ENCODE measurements at places on chromosomes 16 and 17.

- peak; percentile 61 for DNase-seq
Observed at GRCh38 chr17:73824321-73824720, 180.1 kb upstream of the SDK2 start.

DNA sequence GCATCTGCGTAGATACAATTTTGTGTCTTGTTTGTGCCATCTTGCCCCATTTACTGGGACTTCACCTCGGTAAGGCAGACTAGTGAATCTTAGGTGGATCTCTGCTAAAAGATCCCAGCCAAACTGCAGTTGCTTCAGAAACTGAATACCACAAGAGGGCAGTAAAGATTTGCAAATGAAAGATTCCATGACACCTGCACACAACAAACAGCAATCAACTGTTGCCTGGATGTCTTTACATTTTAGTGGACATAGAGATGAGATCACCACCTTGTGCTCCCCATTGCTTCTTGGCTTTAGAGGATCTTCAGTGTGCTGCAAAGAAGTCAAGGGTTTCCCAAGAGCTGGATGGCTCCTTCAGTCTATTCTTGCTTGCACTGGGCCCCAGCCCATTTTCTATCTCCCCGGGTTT lies 119.2 kb upstream of the CACNG5 start:
- DNase-seq: no peak

- DNase-seq: no peak
Observed at GRCh38 chr16:68519225-68519745, 19.8 kb upstream of the ZFP90 start.

GRCh38 chr16:12386192-12386591 lies 409.7 kb downstream of the SNX29 start:
- no peak for DNase-seq

DNA sequence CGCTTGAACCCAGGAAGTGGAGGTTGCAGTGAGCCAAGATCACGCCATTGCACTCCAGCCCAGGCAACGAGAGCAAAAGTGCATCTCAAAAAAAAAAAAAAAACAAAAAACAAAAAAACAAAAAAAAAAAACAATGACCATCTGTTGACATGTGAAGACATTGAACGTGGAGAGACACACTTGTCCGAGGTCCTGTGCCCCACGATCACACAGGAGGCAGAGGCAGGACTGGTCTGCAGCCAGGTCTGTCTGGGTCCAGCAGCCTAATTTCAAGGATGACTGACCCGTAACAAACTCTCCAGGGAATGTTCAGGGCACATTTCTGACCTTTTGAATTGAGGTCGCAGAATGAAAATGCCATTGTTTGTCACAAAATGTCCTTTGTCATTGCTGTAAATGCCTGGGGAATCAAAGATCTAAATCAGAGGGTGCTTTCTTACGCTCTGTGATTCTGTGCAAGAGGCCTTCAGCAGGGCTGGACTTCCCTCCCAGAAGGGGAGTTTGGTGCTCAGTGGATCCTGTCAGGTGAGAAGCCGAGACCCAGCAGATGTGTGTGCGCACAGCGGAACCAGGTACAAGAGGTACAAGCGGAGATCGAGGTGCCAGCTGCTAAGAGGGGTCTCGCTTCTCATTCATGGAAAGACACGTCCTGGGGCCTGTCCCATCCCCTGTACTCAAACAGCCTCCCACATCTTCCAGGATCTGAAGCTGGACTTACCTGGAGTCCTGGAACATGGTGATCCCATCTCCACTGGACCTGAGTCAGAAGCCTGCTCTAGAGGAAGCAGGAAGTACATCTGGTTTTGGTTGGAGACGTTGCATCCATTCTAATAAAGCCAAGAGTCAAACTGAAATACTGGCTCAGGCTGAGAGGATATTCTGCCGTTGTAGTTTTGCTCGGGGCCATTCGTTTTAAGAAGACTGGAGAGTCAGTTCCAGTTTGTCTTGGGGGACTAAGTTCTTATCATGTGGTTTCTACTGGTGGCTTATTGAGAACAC lies 95.8 kb downstream of the IRF8 start:
- DNase-seq: no peak

GRCh38 chr17:44585315-44585714 lies 28.0 kb downstream of the FZD2 start:
- no peak for DNase-seq

- DNase-seq: no peak
Observed at GRCh38 chr17:82006468-82007227, 16.0 kb downstream of the CENPX start.

DNA sequence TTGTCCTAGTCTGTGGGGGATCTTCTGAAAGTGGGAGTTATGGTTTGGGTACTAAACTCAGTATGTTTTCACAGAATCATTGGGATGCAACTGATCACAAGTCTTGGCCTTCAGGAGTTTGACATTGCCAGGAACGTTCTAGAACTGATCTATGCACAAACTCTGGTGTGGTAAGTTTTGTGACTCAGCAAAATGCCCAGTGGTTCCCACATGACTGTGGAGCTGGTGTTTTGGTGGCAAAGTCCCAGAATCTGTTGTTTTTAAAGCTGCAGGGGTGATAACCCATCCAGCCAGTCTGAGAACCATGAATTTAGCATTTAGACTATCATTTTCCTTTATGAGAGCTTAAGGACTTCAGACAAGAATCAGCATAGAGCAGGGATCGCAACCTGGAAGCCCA lies 40.6 kb downstream of the GDE1 start:
- no peak for DNase-seq

GRCh38 chr17:64780096-64781013 lies 118.2 kb upstream of the SMURF2 start:
- peak; percentile 41 for DNase-seq

DNA sequence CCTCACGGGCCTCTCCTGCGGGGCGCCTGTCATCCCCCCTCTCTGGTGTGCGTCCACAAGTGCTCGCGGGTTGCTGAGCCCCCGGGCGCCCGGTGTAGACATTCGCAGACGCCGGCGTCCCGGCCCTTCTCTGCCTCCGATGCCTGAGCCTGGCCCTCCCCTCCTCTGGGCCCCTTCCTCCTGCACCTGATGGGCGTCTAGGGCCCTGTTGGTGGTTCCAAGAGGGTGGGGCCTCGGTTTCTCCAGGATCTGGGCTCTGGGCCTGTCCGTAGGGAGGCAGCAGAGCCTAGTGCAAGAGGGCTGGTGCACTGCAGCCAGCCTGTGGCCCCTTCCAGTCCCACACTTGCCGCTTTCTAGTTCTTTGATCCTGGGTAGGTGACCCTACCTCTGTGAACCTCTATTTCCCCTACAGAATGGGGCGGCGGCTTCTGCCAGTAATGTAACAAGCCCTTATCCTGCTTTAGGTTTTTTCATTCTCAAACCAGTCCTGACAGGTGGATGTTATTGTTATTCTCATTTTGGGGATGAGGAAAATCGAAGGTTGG lies 623 bp downstream of the E4F1 start:
- DNase-seq: peak; percentile 45

GRCh38 chr17:6422654-6423241 lies 12.2 kb downstream of the AIPL1 start:
- DNase-seq: no peak

DNA sequence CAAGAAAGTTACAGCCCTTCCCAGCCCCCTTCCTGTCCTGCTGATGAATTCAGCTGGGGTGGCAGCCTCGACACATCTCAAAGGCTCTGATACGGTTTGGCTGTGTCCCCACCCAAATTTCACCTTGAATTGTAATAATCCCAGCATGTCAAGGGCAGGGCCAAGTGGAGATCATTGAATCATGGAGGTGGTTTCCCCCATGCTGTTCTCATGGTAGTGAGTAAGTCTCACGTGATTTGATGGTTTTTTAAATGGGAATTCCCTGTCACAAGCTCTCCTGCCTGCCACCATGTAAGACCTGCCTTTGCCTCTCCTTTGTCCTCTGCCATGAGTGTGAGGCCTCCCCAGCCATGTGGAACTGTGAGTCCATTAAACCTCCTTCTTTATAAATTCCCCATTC lies 163.2 kb upstream of the FOXF1 start:
- DNase-seq: no peak

DNA sequence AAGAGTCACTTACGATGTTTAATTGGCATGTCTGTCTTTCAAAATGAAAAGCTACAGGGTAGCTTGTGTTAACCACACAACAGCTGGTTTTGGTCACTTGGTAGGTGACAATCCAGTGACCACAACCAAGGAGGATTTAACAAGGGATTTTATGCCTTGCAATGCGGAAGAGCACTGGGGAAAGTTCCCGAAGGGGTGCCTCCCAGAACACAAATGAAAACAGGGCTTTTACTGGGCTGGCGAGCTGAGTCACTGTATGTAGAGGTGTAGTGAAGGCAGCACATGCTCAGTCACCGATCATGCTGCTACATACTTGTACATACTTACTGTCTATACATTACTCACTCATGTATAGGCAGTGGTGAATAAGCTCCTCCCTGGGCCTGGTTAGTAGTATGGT lies 483.5 kb downstream of the CDH13 start:
- no peak for DNase-seq

DNA sequence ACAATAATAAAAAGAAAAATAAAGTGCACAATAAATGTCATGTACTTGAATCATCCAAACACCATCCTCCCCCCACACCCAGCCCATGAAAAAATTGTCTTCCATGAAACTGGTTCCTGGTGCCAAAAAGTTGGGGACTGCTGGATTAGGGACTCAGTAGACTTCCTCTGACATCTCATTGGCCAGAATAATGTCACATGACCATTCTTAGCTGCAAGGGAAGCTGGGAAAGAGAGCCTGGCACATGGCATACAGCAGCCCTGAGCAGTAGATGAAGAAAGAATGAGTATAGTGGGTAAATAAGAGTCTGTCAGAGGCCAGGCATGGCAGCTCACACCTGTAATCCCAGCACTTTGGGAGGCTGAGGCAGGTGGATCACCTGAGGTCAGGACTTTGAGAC lies 12.5 kb downstream of the ITPRIPL2 start:
- DNase-seq: no peak

- DNase-seq: no peak
Observed at GRCh38 chr17:30586818-30587595, 109.8 kb downstream of the GOSR1 start.

DNA sequence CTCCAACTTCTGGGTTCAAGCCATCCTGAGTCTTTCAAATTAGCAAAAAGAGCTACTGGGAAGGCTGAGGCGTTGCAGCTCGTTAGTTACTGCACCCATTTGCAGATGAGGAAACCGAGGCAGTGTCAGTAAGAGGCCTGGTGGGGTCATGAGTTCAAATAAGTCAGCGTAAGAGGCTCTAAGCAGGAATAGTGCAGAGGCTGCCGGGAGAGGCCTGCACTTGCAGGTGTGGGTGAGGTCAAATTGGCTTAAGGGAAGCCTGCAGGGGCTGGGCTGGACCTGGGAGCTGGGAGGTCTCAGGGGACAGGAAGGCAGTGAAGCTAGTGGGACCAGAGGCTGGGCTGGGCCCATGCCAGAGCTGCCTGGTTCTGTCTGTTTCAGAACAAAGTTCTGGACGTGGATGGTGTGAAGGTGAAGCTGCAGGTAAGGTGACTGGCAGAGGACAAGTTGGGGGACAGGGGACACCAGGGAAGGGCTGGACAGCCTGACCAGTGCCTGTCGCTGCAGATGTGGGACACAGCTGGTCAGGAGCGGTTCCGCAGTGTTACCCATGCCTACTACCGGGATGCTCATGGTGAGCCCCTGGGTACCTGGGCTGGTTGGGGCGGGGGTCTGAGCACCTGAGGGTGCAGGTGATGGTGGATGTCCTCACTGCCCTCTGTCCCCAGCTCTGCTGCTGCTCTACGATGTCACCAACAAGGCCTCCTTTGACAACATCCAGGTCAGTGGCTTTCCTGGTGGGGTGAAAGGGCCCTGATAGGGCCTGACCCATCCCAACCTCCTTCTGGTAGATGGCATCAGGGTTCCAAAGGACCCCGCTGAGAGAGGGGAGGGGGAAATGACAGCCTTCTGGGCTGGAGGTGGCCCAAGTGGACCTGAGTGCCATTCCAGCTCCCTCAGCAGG lies 3.0 kb downstream of the RAB26 start:
- DNase-seq: no peak

GRCh38 chr16:49010396-49010795 lies 271.2 kb downstream of the CBLN1 start:
- DNase-seq: no peak

DNA sequence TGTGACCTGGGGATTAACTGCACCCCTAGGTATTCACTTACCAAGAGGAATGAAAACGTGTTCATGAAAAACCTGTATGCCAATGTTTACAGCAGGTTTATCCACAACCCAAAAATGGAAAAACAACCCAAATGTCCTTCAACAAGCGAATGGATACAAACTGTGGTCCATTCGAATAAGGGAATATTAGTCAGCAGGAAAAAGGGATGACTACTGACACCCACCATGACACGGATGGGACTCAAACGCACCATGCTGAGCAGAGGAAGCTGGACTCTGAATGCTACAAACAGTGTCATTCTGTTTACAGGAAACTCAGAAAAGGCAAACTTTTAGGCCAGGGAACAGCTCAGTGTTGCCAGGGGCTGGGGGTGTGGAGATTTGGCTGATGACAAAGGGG lies 4.9 kb downstream of the SLC38A10 start:
- no peak for DNase-seq

GRCh38 chr17:55264645-55265298 lies at the start of gene HLF:
Gene HLF, plus strand, starts transcription at chr17:55264960. Its CDS starts 525 bp downstream, at chr17:55265485.
- peak; percentile 7 for DNase-seq

GRCh38 chr17:79028496-79029326 lies 4.7 kb downstream of the C1QTNF1 start:
- no peak for DNase-seq

DNA sequence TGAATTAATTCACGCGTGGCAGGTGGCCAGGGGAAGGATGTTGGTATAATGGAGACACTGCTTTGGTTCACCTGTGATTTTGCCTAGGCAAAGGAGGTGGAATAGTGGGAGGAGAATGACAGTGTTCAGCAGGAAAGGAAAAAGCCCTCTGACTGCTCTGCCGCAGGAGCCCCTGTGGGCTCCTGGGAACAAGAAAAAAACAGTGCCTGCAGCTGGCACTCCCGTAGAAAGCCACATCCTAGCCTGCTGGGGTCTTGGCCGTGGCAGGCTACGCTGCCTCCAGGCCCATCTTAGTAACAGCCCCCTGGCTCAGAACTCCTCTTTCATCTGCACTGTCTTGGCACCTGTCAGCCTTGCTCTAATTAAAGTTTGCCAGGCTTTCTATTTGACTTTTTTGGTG lies 20.6 kb downstream of the ADORA2B start:
- no peak for DNase-seq

GRCh38 chr17:43359469-43360110 lies 39.2 kb upstream of the ARL4D start:
- DNase-seq: no peak

GRCh38 chr17:17987187-17987896 lies 14.7 kb downstream of the DRC3 start:
- no peak for DNase-seq

DNA sequence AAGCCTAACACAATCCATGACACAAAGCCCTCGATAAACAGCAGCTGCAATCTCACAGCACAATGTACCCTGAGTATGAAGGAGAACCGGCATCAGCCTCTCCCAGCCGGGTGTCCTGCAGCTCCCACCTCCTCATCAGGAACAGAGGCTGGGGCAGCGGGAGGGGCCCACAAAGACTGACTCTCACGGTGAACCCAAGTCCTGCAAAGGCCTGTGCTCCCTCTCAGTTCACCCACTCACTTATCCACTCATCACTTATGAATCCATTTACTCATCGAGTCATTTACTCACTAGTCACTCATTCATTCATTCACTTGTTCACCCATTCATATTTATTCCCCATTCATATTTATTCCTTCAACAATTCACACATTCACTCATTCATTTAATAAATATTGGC lies 11.6 kb downstream of the ZNF423 start:
- no peak for DNase-seq

- DNase-seq: no peak
Observed at GRCh38 chr16:1637526-1637925, 25.4 kb downstream of the CRAMP1 start.

GRCh38 chr17:43021741-43022512 lies at the start of gene VAT1:
Gene VAT1, minus strand, starts transcription at chr17:43022385. Its CDS starts 63 bp downstream, at chr17:43022322.
- DNase-seq: peak; percentile 73
